Heart right ventricle (tissue), 16 donors: ENCODE measurements at places on chromosomes 12 and 14. TPM values are rescaled to one million over a fixed set of nuclear protein-coding genes. Genes with fewer than 3 reads are reported as not detected.

GRCh38 chr14:103943673-103944072 is 1.3 kb upstream of the RD3L start:
- DNase-seq: no peak

DNA sequence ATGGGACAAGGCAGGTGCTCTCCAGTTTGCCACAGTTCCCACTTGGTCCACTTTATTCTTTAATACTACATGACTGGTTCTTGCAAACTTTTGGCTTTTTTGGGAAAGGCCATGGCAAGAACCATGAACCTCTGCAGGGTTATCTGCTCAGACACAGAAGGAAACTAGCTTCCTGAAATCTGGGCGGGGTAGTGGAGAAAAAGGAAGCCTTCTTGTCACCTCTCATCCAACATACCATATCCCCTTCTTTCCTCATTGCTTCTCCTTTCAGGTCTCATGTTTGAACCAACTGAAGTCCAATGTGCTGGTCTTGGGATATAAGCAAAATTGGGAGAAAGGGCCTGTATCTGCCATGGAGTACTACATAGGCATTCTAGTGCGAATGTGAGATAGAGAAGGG is 5.5 kb upstream of the KLHL33 start:
- DNase-seq: no peak

DNA sequence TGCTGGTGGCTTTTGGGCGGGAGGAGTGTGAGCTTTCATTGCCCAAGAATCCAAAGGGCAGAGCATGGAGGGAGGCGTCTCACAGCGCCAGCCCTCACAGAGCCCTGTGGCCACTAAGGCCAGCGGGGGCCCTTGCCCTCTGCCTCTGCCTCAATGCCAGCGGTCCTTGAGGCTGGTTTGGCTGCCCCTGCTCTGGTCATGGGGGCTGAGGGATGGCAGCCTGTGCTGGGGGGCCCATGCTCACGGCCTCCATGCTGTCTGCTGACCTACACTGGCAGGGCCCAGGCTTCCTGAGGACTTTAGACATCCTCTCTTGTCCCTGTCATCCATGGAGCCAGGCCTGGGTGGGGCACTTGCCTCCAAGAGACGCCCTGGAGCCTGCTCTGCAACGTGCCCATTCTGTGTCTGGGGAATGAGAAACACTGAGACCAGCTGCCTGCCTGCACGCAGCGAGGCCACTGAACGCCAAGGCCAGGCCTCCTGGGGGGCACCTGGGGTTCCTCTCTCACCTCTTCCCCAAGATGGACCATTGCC is 143.4 kb downstream of the KIF26A start:
- DNase-seq: no peak

DNA sequence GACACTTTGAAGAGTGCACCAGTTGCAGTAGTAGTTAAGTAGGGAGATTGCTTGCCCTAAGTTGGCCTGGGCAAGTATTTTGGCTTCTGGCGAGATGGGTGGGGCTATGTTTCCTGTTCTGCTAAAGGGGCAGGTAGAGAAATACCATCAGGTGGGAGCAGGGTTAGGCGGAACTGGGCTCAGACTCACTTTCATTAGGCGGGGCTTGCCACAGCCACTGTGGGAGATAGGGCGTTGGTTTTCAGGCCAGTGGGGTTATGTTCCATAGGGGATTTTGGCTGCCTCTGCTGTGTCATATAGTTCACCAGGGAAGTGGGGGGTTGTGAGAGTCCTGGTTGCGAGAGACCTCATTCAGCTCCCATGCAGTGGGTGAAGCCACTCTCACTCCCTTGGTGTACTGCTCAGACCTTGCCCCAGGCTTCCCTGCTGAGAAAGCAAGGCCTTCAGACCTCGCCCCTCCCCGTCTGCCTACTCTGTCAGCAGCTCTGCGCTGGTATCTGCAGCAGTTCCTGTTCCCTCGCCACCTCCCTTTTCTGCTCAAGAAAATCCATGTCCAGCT is 43.3 kb downstream of the AEBP2 start:
- DNase-seq: peak; percentile 22

DNA sequence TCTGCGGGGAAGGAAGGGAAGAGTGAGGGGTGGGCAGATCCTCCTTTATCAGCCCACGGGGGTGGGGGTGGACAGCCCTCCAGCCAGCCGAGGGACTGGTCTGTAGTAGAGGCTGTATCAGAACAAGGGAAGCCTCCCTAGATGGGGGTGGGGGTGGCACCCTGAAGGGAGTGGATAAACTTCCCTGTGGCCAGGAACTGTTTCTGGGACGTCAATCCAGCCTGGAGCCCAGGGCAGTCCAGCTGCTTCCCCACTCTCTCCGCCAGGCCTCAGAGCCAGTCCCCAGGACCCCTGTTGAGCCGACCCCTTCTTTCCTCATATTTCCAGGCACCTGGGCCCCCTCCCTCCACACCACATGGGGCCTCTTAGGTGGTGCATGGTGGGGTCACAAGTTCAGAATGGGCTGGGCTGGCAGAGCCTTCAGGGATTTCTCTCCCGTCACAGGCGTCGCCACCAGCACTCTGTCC is 6.7 kb downstream of the PLD4 start:
- DNase-seq: no peak

DNA sequence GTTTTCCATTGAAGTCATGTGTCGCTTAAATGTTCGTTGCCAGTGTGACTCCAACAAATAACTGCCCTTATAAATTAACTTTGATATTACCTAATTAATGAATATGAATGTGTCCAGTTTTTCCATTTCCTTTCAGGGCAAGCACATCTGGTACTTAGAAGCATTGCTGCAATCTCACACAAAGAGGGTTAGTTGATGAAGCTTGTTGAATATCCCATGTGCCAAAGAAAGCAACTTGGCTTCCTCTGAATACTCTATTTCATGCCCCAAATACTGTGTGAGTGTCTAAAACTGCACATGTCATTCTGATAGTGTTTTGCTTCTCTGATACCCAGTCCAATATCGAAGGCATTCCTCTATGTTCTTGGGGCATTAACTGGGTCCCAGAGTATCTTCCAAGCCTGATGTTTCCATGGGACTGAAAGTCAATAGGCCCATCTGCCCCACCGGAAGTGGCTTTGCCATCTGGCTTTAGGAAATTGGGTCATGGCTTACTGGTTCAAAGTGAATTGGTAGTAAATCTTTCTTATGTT is 75.8 kb upstream of the CNTN1 start:
- DNase-seq: no peak

NPFF gene
- not detected for total RNA-seq
